ENCODE measurements at places on chromosomes 7 and 10.

DNA sequence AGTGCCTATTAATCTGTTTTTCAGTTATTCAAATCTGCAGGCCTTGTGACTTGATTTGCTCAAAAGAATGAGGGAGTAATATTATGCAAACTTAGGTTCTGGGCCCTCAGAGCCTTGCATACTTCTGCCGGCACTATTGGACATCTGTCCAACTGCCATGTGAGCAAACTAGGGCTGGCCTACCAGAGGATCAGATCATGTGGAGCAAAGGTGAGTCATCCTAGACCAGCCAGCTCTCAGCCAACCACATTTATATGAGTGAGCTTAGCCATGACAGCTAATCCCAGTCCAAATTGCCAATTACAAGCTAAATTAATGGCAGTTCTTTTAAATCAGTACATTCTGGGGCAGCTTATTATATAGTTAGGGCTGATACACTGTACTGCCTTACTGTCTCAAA, 69.6 kb downstream of the SDHAF3 start:
- DNase-seq, result no peak

- DNase-seq, result no peak
Measured at GRCh38 chr10:73117976-73118743, 7.9 kb downstream of the NUDT13 start.

DNA sequence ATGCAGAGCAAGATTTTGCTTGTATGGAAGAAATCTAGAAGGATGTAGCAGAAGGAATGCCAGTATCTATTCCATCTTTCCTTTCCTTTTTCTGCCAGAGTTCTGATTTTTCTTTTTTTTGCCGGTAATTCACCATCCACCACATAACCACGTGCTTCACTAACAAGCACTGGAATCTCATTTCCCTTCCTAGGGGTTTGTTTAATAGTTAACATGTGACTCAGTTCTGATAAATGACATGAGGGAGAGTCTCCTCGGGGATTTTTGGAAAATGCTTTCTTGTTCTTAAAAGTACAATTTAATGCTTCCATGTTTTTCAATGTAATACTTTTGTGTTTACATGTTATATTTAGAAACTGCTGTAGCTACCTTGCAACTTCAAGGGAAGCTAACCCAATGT, 590.2 kb downstream of the SH2D4B start:
- DNase-seq, result no peak

GRCh38 chr7:155257482-155258225, 40.0 kb upstream of the INSIG1 start:
- DNase-seq, result no peak

DNA sequence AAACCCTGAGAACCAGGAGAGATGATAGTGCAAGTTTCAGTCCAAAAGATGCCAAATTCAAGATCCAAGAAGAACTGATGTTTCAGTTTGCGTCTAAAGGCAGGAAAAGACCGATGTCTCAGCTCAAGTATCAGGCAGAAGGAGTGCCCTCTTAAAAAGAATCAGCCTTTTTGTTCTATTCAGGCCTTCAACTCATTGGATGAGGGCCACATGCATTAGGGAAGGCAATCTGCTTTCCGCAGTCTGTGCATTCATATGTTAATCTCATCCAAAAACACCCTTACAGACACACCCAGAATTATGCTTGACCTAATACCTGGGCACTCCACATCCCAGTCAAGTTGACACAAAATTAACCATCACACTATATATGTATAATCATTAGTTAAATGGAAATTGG, 45.2 kb downstream of the DNAJB9 start:
- DNase-seq, result no peak

Measured in stimulated activated CD8-positive, alpha-beta memory T cell treated with anti-CD3 and anti-CD28 coated beads, Interleukin-4, amount 100 ng/mL, for 4 hours (primary cell).